Natural killer cell (primary cell): ENCODE measurements at places on chromosomes 16 and 17. TPM values are rescaled to one million over a fixed set of nuclear protein-coding genes. Genes with fewer than 3 reads are reported as not detected.

- H3K27me3 ChIP-seq: peaks cover 13% of the 10 kb centered on the region
- H3K4me3 ChIP-seq: no peak overlapping the region
- peaks cover 15% of the 10 kb centered on the region for H3K4me1 ChIP-seq
- no peaks in the 10 kb centered on the region for H3K36me3 ChIP-seq
Observed at GRCh38 chr16:802914-803753, 2.6 kb upstream of the GNG13 start.

GRCh38 chr16:2208308-2208707 is 2.4 kb downstream of the BRICD5 start:
- H3K4me3 ChIP-seq: no peak overlapping the region
- peaks cover 31% of the 10 kb centered on the region for H3K36me3 ChIP-seq
- H3K27me3 ChIP-seq: no peaks in the 10 kb centered on the region
- no peak for DNase-seq

GRCh38 chr16:81357711-81358260 is 43.0 kb downstream of the GAN start:
- no peaks in the 10 kb centered on the region for H3K27me3 ChIP-seq
- H3K4me3 ChIP-seq: no peak overlapping the region
- no peak overlapping the region for H3K27ac ChIP-seq
- H3K4me1 ChIP-seq: no peaks in the 10 kb centered on the region

- H3K36me3 ChIP-seq: no peaks in the 10 kb centered on the region
- DNase-seq: no peak
- peaks cover 5% of the 10 kb centered on the region for H3K27me3 ChIP-seq
- no peaks in the 10 kb centered on the region for H3K4me1 ChIP-seq
Observed at GRCh38 chr17:36813357-36813756, 123.9 kb upstream of the LHX1 start.

The PRKCB gene
- total RNA-seq: 182 TPM

DNA sequence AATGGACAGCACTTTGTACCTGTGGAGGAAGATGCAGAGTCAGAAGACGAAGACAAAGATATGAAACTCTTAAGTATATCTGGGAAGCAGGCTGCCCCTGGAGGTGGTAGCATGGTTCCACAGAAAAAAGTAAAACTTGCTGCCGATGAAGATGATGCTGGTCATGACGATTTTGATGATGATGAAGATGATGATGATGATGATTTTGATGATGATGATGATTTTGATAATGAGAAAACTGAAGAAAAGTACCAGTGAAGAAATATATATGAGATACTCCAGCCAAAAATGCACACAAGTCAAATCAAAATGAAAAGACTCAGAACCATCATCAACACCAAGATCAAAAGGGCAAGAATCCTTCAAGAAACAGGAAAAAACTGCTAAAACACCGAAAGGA is 268.5 kb upstream of the EEF2KMT start:
- H3K36me3 ChIP-seq: no peaks in the 10 kb centered on the region
- DNase-seq: no peak
- no peak overlapping the region for H3K4me3 ChIP-seq
